Activated CD4-positive, alpha-beta T cell treated with anti-CD3 and anti-CD28 coated beads, Interleukin-2, amount 10 ng/mL, durations not matched to agents 7 days and 5 days (primary cell): ENCODE measurements at places on chromosomes 13 and 19. TPM values are rescaled to one million over a fixed set of nuclear protein-coding genes. Genes with fewer than 3 reads are reported as not detected.

GRCh38 chr13:59492030-59492636, 671.6 kb downstream of the DIAPH3 start:
- DNase-seq: no peak

DNA sequence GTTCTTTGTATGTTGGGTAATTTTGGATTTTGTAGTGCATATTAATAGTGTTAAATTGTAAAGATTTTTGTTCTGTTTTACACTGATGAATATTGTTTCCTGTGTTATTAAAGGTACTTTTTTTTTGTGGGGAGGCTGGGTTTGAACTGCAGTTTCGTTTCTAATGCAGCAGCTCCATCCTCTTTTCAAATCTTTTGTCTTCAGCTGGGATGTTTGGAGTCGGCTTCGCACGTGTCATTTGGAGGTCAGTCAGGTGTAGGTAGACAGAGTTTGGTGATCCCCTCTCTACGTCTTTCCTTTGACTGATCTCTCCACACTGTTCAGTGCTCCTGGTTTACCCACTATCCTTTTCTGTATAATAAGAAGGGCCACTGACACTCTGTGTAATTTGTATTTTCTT, 30.3 kb downstream of the TDRD3 start:
- no peak for DNase-seq

DNA sequence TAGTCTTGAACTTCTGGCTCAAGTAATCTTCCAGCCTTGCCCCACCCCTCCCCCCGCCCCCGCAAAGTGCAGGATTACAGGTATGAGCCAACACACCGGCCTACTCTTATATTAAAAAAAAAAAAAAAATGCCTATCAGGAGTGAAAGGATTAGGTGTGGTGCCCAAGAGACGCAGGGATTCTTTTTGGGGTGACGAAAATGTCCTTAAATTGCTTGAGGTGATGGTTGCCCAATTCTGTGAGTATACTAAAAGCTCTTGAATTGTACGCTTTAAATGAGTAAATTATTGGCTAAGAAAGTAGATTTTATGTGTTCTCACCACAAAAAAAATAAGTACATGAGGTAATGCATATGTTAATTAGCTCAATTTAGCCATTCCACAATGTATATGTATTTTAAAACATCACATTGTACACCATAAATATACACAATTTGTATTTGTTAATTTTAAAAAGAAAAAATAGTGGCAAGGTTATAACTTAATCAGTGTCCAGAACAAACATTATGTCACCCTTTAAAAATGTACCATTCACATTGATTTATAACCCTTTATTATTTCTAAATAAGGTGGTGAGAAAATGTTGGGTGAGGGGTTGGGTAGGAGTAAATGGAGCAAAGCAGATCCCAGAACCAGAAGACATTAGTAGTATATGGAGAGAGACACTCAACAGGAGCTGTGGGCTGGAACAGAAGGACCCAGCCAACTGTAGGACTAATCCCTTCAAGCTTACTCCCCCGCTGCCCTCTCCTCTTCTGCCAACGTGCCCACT, 3.9 kb downstream of the IGSF23 start:
- no peak for DNase-seq

- no peak for DNase-seq
Measured at GRCh38 chr19:45049073-45049736, 10.4 kb downstream of the CLASRP start.

GRCh38 chr13:108483981-108484380, 145.4 kb upstream of the MYO16 start:
- DNase-seq: no peak

GRCh38 chr13:45292176-45292575, 48.8 kb downstream of the TPT1 start:
- DNase-seq: no peak

GRCh38 chr19:10152100-10152499, 32.4 kb upstream of the EIF3G start:
- no peak for DNase-seq

GRCh38 chr13:113731192-113732175, 27.5 kb upstream of the TMEM255B start:
- no peak for DNase-seq

DNA sequence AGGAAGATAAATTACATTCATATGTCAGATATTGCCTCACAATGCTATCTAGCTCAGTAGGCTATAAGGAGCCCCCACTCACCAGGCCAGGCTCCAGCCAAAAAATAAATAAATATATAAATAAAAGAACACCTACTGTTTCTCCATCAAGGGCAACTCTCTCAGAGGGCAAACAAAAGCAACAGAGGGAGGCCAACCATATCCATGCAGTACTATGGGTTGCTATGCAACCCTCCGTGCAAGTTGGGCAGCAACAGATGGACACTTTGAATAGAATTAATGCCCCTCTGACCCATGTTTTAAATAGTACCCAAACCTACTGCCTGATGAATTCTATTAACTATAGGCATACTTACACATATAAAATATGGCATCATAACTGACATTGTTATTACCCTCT, 279.8 kb upstream of the EDNRB start:
- no peak for DNase-seq

DNA sequence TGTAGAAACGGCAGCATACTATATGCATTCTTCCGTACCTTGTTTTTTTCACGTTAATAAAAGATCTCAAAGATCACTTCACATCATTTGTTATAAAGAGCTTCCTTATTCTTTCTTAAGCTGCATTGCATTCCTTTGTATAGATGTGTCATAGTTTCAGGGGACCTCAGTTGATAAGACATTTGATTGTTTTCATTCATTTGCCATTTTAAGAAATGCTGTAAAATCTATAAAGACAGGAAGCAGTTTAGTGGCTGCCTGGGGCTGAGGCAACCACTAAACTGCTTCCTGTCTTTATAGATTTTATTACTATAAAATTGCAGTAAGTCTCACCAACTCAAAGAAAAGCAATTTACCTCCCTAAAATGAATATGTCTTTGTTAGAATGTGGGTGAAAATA, 59.4 kb downstream of the ZDHHC20 start:
- peak; percentile 30 for DNase-seq

DNA sequence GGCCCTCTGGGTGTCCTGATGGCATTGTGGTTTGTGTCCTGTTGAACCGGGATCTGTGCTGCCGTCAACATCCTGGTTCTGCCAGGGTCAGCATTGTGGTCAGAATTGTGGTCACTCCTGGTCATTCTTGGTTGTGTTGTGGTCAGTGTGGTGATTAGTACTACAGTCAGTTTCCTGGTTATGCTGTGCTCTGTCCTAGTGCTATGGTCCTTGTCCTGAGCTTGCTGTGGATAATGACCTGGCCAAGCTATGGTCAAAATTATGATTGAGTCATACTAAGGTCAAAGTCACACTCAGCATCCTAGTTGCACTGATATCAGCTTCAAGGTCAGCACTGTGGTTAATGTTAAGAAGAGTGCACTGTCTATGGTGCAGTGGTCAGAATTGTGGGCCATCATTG, 4.5 kb upstream of the OLFM2 start:
- no peak for DNase-seq

- DNase-seq: no peak
Measured at GRCh38 chr13:25249001-25249543, 38.2 kb downstream of the MTMR6 start.

DNA sequence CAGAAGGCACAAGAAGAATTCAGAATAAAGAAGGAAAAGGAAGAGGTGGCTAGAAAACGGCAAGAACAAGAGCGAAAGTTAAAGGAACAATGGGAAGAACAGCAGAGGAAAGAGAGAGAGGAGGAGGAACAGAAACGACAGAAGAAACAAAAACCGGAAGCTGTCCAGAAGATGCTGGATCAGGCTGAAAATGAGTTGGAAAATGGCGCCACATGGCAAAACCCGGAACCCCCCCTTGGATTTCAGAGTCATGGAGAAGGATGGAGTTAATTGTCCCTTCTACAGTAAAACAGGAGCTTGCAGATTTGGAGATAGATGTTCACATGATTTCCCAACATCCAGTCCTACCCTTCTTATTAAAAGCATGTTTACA, 6.7 kb downstream of the CD209 start:
- DNase-seq: no peak

Gene PRR20E
- not detected for total RNA-seq

Gene HRC
- not detected for total RNA-seq

Gene KCNC3
- 3.4 TPM for total RNA-seq

Gene LGALS14
- total RNA-seq: not detected

Gene ACP7
- total RNA-seq: not detected

Gene VSTM2B
- total RNA-seq: not detected

Gene RGL3
- total RNA-seq: not detected

Gene LRRC8E
- total RNA-seq: not detected

Gene DLL3
- total RNA-seq: not detected

Gene ZNF581
- 25.5 TPM for total RNA-seq

Gene ONECUT3
- total RNA-seq: not detected

Gene KLK10
- total RNA-seq: not detected
